ENCODE measurements at places on chromosomes 1 and 21. TPM values are rescaled to one million over a fixed set of nuclear protein-coding genes. Genes with fewer than 3 reads are reported as not detected.

Gene DTL
- 10.1 TPM for polyA plus RNA-seq

Gene HES2
- polyA plus RNA-seq, result 0.75 TPM

Gene LRRC8B
- 10.2 TPM for polyA plus RNA-seq

Gene FMO3
- 0.19 TPM for polyA plus RNA-seq

DNA sequence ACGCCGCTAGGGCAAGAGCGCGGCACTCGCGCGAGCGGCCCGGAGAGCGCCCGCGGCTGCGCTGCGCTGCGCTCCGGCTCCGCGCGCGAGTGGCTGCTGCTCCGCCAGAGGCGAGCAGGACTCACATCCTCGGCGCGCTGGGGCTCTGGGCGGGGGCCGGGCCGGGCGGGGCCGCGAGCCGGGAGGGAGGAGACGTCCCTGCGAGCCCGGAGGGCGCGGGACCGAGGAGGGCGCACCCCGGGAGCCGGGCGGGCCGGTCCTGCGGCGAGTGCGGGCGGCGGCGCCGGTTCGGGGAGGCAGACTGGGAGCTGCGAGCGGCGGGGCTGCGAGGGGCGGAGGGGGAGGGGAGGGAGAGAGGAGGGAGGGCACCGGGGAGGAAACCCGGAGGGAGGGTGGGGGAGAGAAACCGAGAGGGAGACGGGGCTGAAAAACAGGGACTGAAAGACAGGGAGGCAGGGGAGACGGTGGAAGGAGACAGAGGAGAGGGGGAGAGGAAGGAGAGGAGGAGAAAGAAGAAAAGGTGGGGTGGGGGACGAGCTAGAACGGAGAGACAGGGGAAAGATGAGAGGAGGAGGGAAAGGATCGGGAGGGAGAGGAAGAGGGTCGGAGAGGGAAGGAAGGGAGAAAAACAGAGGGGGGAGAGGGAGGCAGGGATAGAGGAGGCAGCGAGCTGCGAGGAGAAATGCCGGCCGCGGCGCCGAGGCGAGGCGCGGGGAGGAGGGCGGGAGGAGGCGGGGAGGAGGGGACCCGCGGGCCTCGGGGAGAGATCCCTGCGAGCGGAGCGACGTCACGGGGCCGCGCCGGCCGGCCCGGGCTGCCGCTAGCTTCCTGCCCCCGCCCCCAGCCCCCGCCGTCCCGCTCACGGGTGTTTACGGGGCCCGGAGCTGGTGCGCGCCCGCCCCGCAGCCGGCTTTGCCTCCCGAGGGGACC, at the start of gene CAMK2N1:
TSS of gene CAMK2N1 (minus strand) at position 684 of the 930 bp plus-strand sequence. CDS start 831 bp downstream, outside the sequence.
- peak; percentile 72 for DNase-seq

GRCh38 chr1:46487818-46488218, 1.8 kb upstream of the DMBX1 start:
- DNase-seq, result no peak

DNA sequence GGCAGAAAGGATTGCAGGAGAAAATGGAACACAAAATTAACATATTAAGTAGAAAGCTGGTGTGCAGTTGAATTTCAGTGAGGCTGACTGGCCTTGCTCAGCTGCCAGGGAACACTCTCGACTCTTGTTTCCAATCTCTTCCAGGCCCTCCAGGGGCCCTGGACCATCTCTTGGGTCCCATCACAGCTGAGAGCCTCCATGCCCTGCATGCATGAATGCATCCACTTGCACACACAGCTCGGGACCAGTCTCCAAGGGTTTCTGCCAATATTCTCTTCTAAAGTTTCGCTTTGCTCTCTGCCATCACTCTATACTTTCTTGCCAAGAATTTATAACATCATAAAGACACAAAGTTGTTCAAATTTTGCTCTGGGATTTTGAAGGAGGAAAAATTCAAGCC, 200.3 kb downstream of the DSCAM start:
- no peak for DNase-seq

DNA sequence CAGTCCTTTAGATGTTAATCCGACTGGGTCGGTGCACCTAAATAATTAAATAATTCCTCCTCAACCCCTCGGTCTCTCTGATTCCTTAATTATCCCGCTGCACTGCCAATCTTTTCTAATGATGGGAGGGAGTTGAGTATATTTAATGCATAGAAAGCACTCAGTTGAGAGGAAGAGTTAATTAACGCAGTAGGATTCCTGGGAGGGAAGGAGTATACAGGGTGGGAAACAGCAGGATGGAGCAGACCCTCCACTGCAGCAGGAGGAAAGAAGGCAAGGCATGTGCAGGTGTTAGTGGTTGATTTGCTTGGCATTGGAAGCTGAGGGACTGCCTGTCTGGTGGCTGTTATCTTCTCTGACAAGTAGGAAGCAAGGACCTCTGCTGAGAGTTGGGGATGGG, 9.9 kb upstream of the REN start:
- DNase-seq, result no peak

DNA sequence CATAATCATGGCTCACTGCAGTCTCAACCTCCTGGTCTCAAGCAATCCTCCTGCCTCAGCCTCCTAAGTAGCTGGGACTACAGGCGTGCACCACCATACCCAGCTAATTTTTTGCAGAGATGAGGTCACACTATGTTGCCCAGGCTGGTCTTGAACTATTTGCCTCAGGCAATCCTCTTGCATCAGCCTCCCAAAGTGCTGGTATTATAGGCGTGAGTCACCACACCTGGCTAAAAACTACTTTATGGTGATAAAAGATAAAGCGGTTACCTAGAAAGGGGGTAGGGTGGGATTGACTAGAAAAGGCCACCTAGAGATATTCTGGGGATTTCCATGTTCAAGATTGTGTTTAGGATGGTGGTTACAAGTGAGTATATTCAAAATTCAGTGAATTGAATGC, 5.0 kb downstream of the TSTD1 start:
- DNase-seq, result no peak

DNA sequence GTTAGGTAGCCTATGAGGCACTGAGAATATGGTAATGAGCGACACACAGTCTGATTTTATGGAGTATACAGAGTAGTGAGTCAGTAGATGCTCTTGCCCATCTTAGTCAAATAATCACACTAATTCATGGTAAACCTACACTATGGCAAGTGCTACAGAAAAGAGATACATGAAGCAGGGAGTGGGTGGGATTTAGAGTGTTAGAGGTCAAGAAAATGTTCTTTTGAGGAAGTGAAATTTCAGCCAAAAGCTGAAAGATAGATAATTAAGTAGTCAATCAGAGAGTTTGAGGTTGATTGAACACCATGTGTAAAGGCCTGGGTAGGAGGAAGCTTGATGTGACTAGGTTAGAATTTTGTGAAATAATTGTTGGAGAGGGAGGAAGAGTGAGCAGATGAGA, 14.7 kb downstream of the MDM4 start:
- DNase-seq, result no peak

DNA sequence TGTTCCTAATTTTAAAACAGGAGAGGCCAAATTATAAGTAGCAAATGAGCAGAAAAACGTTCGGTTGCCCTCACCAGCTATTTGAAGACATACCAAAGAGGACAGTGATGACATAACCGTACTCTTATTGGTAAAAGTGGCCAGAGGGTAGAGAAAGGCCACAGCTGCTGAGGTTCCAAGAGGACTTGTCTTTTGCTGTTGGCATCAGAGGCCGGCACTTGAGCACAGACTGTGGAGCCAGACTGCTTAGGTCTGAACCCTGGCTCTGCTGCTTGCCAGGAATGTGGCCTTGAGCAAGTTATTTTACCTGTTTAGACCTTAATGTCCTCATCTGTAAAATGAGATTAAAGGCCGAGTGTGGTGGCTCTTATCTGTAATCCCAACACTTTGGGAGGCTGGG, 14.9 kb downstream of the ETV3L start:
- DNase-seq, result no peak

All from large intestine (tissue), 12 donors.